ENCODE measurements at places on chromosomes 2 and 18.

DNA sequence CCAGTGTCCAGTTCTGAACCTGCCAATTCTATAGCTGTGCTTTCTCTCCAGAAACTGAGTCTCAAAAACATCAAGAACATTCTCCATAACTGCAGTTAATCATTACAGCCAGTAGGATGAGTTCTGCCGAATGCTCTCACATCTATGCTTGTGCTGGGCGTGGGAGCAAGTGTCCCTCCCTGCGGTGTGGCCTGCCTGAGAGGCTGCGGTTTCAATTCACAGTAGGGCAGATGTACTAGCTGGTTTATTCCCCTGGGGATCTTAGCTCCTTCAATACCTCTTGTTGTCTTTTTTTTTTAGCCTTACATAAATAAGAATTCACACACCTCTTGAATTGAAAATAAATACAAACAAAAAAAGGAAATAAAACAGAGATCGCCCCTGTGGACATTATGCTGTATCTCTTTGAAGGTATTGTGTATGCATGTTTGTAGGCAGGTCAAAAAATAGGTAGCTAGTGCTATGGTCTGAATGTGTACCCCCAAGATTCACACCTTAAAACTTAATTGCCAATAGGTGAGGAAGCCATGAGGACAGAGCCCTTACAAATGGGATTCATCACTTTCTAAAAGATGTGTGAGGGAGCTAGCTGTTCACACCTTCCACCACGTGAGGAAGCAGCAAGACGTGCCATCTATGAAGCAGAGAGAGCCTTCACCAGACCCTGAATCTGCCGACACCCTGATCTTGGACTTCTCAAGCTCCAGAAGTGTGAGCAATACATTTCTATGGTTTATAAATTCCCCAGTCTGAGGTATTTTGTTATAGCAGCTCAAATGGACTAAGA, 74.3 kb downstream of the BCL2L11 start:
- DNase-seq = peak; percentile 30

- no peak for DNase-seq
Measured at GRCh38 chr18:61754039-61754583, 138.7 kb downstream of the RNF152 start.

DNA sequence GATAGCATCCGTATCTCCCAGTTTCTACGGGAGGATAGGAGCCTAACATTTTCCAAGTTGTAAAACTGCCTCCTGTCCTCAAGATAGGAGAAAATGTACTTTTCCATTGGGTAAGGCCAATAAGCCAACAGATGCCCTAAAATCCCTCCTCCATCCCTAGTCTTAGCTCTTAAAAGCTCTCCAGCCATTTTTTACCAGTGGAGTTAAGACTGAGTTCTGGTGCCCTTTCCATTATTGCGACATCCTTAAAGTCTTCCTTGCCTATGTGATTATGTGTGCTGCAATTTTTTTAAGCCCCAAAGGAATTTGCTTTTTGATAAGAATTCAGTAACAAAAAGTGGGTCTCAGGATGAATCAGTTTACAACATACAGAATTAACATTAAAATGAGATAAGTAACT, 33.0 kb downstream of the LINC00305 start:
- no peak for DNase-seq

DNA sequence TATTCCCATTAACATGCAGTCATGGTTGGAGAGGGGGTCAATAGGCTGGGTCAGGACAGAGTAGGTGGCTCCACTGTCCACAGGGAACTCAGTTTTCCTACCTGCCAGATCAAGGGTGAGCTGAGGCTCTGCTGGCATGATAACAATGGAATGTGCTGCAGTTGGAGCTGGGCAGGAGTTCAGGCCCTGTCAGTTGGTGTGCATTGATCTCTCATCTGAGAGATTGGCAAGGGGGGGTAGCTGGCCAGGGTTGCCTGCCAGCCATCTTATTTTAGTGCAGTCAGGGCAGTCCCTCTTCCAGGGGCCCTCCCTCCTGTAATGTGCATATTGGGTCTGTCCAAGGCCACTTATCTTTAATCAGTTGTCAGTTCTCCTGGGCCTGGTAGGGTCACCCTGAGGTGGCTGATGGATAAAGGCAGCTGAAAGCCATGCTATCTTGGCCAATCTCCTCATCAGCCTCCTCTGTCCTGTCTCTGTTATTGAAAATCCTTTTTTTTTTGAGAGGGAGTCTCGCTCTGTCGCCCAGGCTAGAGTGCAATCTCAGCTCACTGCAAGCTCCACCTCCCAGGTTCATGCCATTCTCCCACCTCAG, 38.1 kb upstream of the CCBE1 start:
- DNase-seq = no peak

- DNase-seq = no peak
Measured at GRCh38 chr2:210558708-210559107, 2.3 kb downstream of the CPS1 start.

- no peak for DNase-seq
Measured at GRCh38 chr2:45543257-45543656, 67.8 kb downstream of the SRBD1 start.

DNA sequence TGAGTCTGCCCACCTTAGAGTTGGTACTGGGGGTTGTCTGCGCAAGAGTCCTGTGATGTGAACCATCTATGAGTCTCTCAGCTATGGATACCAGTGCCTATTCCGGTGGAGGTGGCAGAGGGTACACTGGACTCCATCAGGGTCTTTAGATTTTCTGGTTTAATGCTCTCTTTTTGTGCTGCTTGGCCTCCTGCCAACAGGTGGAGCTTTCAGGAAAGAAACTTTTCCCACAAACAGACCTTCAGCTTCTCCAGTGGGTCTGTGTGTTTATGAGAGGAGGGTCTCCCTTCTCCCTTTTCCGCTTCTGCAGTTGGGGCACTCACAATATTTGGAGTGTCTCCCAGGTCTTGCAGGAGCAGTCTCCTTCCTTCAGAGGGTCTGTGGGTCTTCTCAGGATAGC, 1721.9 kb upstream of the SLC39A10 start:
- DNase-seq = no peak

DNA sequence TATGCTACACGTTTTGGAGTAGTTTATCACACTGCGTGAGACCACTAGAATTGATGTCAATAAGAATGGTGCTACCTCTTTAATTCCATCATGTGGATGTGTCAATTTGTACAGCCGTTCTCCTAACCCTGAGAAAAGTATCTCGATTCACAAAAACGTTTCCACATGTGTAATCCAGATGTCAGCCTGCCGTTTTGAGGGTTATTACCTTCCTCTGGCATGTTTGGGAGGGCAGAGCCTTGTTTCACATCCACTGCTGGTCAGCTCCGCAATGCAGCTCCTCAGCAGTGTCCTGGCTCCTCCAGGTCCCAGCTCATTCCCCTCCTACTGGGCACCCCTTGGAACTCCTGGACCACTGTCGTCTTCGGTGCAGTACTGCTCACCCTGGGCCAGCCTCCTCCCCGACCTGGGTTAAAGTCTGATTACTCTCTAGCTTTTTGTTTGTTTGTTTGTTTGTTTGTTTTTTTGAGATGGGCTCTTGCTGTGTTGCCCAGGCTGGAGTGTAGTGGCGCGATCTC, 34.6 kb downstream of the COPS7B start:
- no peak for DNase-seq

GRCh38 chr2:216090369-216090786, 8.7 kb downstream of the TMEM169 start:
- no peak for DNase-seq

- no peak for DNase-seq
Measured at GRCh38 chr2:172251231-172251630, 148.5 kb upstream of the DLX2 start.

GRCh38 chr2:86584151-86584913, 21.1 kb upstream of the CHMP3 start:
- DNase-seq = no peak

- no peak for DNase-seq
Measured at GRCh38 chr2:68044099-68044498, 18.7 kb downstream of the C1D start.

- peak; percentile 81 for DNase-seq
Measured at GRCh38 chr18:46148810-46149209, 44.6 kb downstream of the HAUS1 start.

DNA sequence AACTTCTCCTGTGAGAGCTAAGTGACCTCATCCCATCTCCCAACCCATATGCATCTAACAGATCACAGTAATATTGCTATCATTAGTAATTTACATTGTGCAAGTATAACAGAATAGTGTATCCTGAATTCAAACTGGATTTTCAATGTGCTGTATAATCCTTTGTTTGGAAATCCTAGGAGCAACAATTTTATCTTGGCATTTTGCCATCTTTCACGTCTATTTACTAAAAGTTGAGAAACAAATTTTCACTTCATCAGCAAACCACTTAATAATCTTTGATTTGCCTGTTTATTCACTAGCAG, 3.8 kb downstream of the HNRNPLL start:
- DNase-seq = no peak

- DNase-seq = no peak
Measured at GRCh38 chr2:34340307-34340706, 741.2 kb upstream of the FAM98A start.

DNA sequence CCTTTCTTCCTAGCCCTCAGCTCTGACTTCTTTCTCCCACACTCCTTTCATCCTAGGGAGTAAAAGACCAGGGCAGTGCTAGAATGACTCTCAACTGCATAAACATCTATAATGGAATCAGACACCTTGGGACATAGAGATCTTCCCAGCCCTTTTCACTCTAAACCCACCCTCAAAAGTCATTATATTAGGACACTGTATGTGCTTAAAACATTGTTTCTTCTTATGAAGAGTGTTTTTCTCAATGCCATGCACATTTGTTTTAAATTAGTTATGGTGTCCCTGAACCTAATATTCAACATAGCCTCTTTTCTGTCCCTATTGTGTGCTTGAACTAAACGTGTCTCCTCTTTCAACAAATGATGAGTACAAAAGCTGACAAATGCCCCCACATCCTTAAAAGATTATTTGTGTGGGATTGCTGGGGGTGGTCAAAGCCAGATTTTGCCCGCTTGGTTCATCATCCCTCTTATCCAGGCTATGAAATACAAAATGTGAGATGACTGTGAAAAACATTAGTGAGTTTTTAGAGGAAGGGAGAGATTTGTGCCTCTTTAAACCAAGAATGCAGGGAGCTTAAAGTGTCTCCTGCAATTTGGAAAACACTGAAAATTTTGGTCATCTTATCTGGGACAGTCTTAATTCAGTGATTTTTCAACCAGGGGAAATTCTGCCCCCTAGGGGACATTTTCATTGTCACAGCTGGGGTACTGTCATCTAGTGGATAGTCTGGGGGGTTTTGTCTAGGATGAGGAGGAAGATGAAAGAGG, 29.0 kb downstream of the SERPINB5 start:
- no peak for DNase-seq

- DNase-seq = no peak
Measured at GRCh38 chr2:4246364-4247131, 543.2 kb downstream of the DCDC2C start.

DNA sequence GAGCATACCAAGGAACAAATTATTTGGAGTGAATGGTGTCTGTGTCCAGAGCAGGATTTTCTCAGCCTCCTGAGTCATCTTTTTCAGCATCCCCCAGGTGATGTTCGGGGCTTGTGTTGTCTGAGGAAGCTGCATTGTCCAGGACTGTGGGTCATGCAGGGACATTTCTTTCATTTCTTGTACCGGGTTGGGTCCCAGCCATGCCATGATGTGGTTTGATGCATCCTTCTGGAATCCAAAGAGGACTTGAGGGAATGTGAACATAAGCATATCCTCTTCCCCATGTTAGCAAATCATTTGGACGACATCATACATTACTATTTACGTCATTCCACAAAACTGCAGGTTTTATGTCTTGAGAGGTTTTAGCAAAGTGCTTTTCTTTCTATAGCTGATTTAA, 797.8 kb downstream of the CCDC85A start:
- DNase-seq = no peak

- DNase-seq = no peak
Measured at GRCh38 chr2:228082571-228082970, 98.9 kb downstream of the SPHKAP start.

DNA sequence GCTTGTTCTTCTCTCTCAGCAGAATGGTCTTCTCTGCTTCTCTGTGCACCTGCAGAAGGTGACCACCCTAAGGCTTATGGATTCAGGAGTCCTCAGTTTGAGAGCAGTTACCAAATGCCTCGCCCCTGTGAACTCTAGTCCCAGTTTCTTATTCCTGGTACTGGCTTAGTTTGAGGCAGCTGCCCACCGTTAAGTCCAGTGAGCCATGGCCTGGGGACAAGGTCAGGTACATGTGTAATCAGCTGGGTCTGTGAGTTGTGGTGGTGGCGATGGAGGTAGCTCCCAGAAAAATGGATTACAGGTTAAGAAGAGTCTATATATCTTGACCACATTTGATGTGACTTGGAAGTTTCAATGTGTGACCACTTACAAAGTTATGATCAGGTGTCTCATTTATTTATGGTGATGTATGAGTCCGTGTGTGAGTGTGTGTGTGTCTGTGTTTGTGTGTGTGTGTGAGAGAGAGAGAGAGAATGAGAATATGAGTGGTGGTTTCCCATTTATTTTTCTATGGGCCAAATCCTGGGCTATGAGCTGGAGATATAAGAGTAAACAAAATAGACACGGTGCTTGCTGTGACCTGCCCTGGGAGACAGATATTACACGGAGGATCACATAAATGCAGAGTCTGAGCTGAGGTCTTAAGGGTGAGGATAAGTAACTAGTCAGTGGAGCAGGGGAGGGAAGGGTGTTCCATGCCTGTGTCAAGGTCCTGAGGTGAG, 13.0 kb upstream of the IL1RN start:
- no peak for DNase-seq

GRCh38 chr2:25098670-25099486, 57.0 kb downstream of the EFR3B start:
- no peak for DNase-seq

DNA sequence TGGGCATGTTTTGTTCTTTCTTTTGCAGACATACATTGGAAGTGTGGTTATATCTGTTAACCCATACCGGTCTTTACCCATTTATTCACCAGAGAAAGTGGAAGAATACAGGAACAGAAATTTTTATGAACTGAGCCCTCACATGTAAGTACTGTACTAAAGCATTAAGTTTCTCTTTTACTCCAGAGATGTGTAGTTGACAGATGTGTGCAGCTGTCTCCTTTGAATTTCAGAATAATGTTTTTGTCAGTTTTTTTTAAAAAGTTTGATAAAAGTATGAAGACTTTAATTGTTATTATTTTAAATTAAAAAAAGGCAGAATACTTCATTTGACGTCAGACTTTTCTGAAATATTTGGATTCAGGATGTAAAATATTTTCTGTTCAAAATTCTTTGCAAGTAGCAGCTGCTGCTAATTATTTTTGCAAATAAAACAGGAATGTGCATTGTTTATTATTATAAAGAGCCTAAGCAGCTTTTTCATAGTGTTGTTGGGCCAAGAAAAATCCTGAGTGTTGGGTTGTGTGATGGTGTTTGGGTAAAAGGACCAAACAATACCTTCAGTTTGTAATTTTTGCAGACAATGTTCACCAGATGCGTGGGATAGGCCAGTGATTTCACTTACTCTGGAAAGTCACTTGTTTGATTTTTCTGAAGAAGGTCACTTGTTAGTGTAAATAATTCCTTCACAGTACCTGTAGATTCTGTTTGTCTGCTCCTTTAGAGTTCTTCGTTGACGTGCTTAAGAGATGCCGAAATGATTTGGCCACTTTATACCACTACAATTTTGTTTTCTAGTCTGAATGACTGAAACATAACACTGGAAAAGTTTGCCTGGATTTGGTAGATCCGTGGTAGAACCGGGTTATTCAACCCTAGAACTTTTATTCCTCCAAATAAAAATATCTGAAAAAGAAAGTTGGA, 51.1 kb downstream of the MYO1B start:
- DNase-seq = no peak

GRCh38 chr2:105375001-105375561, 23.8 kb downstream of the FHL2 start:
- no peak for DNase-seq

Measured in activated CD8-positive, alpha-beta memory T cell treated with anti-CD3 and anti-CD28 coated beads for 24 hours (primary cell).